ENCODE measurements at places on chromosomes 1 and 21.

- DNase-seq, result no peak
Observed at GRCh38 chr1:42860339-42861013, 14.1 kb downstream of the ZNF691 start.

DNA sequence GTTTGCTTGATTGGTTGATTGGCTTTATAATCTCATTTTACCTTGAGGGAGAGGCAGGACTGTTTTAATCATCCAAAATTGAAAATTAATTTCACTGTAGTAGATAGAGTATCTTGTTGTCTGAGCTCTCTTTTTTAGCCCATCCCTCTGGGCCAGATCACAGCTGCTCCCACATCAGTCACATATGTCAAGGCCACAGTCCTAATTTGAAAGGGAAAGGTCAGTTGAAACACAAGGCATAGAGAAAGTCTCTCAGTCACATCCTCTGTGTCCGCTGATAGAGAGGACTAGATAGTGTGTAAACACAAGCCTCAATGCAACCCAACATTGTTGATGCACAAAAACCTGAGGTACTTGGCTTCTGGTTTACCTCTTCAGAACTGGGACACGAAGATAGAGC, 6.8 kb downstream of the C1orf74 start:
- DNase-seq, result no peak

GRCh38 chr1:109667452-109668122, at the start of gene GSTM2:
TSS of gene GSTM2 (plus strand) at chr1:109668057. CDS start at chr1:109668116, 59 bp downstream.
- DNase-seq, result peak; percentile 26

GRCh38 chr1:77392486-77392885, 110.7 kb downstream of the AK5 start:
- no peak for DNase-seq

GRCh38 chr1:14815175-14815877, 216.8 kb downstream of the KAZN start:
- no peak for DNase-seq

- no peak for DNase-seq
Observed at GRCh38 chr1:97145321-97145956, 423.9 kb downstream of the PTBP2 start.

DNA sequence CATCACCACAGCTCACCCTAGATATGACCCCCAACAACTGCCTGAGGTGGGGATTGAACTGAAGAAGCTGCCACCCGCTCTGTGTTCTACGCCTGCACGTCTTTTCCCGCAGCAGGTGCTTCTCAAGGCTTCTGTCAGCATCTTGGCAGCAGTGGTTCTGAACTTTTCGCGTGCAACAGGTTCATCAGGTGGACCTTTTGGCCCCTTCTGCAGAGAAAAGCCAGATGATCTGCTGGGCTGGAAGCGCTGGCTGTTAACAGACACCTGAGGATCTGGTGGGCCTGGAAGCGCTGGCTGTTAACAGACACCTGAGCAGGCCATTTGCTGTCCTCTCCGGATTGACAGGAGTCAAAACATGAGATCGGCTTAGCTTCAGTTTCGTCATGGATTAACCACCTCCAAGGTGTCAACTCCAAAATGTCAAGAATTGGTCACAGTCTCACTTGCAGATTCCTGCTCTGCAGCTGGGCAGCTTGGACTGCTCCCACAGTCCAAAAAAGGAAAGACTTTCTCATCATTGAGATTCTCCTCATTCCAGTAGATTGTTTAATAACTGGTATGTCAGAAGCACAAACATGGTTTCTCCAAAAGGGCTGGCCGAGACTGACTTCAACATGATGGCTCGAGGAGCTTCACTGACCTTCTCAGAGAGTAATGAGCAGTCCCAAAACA, 4.7 kb downstream of the C1orf174 start:
- DNase-seq, result no peak

- no peak for DNase-seq
Observed at GRCh38 chr1:214476986-214477870, 74.2 kb downstream of the PTPN14 start.

GRCh38 chr1:39732730-39733129, 6.0 kb upstream of the PPIE start:
- no peak for DNase-seq

DNA sequence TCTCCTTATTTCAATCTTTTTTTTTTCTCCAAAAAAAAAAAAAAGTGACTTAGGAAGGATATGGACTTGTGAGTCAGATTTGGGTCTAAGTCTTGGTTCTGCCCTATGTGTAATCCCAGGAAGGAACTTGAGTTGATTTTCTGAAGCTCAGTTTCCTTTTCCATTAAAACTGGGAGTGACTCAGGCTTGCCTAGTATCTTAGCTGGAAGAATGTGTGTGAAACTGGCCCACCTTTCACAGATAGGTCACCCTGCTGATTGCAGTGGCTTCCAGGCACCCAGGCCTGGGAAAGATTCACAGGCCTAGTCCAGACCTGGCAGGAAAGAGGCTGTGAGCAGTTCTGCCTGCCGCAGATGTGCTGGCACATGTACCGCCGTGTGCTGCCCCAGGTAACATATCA, 218.3 kb upstream of the HOOK1 start:
- no peak for DNase-seq

- DNase-seq, result no peak
Observed at GRCh38 chr1:201507360-201507675, 395 bp upstream of the CSRP1 start.

- no peak for DNase-seq
Observed at GRCh38 chr1:208137193-208137592, 107.0 kb downstream of the PLXNA2 start.

DNA sequence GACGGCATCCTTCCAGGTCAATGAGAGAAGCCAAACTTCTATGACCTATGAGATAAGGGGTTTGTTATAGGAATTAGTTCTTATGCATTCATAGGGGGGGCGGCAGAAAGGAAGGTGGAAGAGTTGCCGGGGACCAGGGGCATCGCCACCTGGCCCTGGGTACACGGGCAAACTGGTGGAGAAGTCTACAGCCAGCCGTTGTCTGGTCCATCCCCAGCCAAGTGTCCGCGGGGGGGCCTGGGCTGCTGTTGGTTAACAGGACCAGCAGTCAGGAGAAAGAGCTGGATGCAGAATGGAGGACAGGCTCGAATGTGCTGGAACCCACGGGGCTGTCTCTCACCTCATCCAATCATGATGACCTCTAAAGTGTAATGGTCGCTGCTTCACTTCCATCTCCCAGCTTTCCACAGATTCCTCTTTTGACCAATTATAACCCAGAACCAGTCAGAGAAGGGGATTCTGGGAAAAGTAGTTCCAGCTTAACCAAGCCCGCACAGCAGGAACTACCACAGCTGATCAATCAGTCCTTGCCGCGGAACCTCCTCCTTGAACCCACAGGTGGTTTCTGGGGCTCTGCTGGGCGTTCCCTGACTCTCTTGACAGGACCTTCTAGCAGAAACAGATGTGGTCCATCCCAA, 17.8 kb downstream of the TMEM51 start:
- no peak for DNase-seq

GRCh38 chr1:43505077-43505780, 25.5 kb upstream of the PTPRF start:
- DNase-seq, result no peak

GRCh38 chr1:108141621-108142020, 58.5 kb downstream of the SLC25A24 start:
- DNase-seq, result no peak

- no peak for DNase-seq
Observed at GRCh38 chr1:180560868-180561600, 2.3 kb downstream of the OVAAL start.

GRCh38 chr1:6918925-6919511, 133.8 kb downstream of the CAMTA1 start:
- DNase-seq, result no peak

DNA sequence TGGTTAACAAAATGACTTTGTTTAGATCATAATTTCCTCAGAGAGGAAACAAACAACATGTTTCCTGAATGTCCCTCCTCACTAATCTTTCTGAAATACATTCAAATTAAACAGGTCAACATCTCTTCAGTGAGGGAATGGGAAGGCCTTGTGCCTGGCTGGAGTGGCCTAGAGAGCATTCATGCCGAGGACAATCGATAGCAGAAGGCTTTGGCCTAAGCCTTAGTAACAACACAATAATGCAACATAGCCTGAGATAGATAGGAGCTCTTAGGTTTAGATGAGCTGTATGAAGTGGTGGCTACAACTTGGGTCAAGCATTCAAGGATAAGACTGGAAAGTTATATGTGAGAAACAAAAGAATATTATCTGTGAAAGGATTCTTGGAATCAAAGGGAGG, 37.4 kb downstream of the ILDR2 start:
- DNase-seq, result no peak

DNA sequence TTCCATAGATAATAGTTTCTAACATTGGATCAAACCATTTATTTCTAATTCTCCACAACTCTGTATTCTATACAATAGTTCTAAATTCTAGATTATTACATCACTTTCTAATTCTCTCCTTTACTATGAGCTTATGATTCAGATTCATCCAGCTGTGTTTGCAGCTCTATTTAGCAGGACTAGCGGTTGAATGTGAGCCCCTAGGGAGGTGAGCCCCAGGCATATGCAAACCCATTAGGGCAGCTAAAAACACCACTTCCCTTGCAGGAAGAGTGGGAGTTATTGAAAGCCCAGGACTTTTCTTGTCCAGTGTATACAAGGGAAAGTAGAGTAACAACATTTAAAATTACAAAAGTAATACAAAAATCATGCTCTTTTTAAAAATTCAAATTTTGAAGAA, 56.9 kb downstream of the KRTAP19-8 start:
- no peak for DNase-seq

- DNase-seq, result no peak
Observed at GRCh38 chr1:172723251-172723650, 64.3 kb downstream of the FASLG start.

DNA sequence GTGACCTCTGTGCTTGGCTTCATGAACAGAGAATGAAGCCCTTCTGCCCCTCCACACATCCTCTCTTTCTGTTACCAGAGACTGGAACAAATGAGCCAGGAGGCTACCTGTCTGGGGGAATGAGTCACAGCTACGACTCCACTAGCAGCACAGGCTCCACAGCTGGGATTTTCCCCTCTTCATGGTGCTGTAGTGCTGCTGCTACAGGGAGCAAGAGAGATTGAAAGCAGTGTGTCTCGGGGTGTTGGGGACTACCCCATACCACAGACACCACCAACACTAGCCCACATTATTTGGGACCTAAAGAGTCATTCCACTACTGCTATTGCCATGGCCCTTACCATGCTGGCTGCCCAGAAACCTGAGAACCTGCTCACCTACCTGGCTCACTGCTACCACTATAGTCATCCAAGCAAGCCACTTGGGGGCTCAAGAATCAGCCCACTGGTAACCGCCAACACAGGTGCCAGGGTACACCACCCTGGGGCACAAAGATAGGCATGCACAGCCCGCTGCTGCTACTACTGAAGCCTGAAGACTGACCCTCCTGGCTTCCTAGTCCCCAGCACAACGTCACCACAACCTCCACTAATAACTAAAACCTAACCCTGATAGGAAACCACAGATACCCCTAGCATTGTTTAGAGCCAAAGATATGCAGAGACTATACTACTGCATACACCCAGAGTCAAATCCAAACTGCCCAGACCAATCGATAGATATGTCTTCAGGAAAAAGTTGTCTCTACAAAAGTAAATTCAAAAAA, 17.7 kb downstream of the CD1E start:
- DNase-seq, result no peak

DNA sequence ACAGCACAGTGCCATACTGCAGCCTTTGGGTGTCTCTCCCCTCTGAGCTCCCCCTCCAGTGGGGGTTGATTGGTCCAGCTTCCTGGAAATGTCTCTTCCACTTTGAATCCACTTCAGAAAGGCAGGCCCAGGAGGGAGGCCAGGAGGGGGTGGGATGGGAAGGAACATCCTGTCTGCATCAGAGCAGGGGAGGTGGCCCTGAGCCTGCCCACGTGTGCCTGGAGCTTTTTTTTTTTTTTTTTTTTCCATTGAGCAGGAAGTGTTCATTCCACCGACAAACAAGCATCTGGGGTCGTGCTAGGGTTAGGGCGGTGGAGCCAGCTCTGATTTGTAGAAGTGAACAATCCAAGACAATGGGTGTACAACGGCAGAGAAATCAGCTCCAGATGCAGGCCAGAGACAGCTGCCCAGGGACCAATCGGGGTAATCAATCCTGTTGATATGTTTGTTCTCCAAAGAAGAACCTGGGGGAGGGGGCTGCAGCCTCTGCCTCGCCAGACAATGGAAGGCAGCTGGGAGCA, 93.3 kb downstream of the SSBP3 start:
- no peak for DNase-seq

DNA sequence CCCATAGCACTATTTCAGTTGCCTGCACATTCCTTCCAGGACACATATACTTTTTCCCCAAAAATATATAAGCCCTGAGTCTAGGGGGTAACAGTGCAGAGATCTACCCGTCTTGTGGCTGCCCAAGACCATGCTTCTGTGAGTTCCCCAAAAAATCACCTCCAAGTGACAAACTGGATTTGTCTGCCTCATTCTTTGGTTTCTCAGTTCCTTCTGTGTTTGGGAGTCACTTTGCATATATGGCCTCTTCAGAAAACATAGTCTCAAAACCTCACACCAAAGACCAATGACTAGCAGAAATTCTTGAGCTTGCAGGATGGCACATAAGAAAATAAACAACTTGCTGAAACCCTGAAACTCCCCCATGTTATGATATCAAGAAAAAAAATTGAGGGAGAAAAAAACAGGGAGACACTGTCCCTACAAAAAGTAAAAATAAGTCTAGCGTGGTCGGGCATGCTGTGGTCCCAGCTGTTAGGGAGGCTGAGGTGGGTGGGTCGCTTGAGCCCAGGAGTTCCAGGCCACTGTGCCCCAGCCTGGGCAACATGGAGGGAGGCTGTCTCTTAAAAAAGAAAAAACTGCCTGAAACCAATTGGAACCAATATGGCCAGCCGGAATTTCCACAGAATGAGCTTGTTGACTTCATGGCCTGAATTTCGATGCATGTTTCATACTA, 8.0 kb downstream of the JMJD4 start:
- no peak for DNase-seq

DNA sequence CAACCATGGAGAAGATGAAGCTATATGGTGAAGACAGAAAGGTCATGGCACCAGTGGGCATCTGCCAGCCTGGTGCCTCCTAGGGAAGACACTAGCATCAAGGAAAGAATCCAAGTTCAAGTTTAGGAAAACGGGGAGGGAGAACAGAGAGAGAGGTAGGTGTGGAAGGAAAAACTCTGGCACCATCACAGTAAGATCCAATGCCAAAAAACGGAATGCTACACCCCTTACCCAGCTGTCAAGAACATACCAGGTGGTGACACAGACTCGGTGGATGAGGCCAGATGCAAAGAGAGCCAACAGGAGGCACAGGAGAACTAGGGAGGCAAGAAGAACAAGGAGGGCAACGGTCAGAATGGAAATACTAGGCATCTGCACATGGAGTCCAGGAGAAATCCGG, 3.6 kb downstream of the KRTCAP2 start:
- no peak for DNase-seq

GRCh38 chr1:60564916-60565750, 491.6 kb upstream of the C1orf87 start:
- no peak for DNase-seq

GRCh38 chr1:20661207-20662109, at the start of gene DDOST:
TSS of gene DDOST (minus strand) at chr1:20661369. CDS start at chr1:20661350, 19 bp downstream.
- DNase-seq, result peak; percentile 85

- DNase-seq, result no peak
Observed at GRCh38 chr21:40760821-40761220, 86.1 kb downstream of the DSCAM start.

Measured in stimulated activated CD4-positive, alpha-beta T cell treated with anti-CD3 and anti-CD28 coated beads, Interleukin-1b, Interleukin-23, amount 100 ng/mL, for 1 hour (primary cell).